NCI-H524 treated with DMSO at 0.1 percent for 48 hours (cell line): ENCODE measurements at places on chromosomes 1 and 21.
A peak's percentile ranks its signal among the peaks of the same experiment; 100 is the strongest.

DNA sequence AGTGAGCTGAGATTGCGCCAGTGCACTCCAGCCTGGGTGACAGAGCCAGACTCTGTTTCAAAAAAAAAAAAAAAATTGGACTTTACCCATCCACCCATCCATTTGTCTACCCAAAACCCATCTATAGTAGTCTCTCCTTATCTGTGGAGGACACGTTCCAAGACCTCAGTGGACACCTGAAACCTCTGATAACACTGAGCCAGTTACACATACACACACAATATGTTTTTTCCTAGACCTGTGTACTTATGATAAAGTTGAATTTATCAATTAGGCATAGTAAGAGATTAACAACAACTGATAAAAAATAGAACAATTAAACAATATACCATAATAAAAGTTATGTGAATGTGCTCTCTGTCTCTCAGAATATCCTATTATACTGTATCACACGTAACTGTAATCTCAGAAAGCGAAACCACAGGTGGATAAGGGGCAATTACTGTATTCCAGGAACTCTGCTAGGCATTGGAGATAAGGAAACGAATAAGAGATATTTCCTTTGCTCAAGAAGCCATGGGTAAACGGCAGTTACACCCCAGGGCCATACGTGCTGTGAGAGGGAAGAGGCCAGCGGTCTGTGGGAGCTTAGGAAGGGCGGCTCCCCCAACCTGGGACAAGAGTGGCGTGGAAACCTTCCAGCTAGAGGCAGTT is 84.2 kb upstream of the DISP3 start:
- DNase-seq, result no peak

GRCh38 chr21:43834146-43834905 is 30.7 kb upstream of the AGPAT3 start:
- DNase-seq, result no peak

DNA sequence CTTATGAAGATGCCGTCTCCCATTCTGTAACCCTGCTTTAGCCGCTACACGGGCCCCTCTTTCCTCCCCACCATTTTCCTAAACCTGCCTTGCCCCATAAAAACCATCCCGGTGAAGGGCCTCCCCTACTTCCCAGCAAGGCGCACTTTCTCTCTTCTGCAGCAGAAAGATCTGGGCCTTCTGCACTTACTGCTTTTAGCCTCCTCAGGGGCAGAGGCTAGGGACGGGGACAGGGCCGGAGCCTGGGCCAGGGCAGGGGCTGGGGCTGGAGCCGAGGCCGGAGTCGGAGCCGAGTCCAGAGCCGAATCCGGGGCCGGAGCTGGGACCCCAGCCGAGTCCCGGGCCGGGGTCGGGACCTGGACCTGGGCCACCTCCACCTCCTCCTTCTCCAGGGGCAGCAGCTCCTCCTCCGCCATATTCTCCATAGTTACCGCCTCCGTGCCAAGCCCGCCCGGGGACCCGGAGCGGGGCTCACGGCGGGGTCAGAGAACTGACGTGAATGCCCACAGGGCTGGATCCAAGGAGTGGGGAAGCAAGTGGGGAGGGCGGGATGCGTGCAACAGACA is 382 bp downstream of the TRMT1L start:
- DNase-seq, result no peak

GRCh38 chr1:207925210-207925609 is 14.3 kb upstream of the CD34 start:
- peak; percentile 30 for DNase-seq

DNA sequence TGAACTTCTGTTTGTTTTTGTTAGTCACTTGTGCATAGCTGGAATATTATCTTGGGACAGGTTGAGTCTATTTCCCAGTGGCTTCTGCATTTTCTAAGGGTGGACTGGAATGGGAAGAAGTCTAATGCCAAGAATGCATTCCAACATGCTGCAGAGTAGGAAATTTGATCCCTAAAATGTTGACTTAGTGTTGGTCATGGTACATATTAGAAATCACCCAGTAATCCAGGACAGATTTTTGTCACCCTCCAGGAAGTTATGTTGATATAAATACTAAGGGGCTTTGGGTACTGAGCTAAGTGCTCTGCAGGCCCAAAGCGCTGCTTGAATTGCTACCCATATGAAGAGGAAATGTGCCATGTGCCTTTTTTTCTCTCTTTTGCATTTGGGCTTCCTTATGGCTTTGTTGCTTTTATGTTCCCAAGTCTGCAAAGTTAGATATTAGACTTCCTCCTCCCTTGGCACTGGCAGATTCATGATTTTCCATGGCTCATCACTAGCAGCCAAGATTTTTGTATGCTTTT is 10.0 kb downstream of the ARID1A start:
- DNase-seq, result no peak

DNA sequence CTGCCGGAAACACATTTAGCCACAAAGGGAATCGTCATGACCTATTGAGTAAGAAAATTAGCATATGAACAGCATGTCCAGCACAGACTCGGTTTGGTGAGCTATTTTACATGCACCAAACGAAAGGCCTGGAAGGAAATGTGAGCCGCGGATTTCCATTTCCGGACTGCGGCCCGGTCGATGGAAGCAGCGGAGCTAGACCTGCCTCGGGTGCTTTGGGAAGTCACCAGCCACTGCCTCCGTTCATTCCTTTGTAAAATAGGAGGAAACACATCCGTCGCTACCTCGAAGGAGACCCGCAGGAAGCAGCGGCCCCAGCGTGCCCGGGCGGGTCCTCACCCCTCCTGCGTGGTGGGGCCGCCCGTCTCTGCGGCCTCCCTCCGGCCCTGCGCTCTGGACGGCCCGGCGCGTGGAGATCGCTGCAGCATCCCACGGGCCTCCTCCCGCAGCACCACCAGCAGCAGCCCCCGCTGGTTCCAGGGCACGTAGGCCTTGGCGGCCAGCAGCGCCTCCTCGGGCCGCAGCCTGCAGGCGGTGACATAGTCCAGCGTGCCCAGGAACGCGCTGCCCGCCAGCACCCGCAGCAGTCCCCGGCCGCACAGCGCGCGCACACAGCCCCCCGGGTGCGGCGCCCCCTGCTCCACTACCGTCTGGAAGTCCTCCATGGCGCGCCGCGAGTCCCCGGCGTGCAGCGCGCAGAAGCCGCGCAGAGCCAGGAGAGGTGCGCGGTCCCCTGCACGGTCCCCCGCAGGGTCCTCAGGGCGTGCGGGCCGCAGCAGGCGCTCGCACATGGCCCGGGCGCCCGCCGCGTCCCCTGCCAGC is 12.1 kb downstream of the TTC34 start:
- DNase-seq, result no peak

- DNase-seq, result no peak
Measured at GRCh38 chr1:107459204-107459904, 318.5 kb downstream of the NTNG1 start.

DNA sequence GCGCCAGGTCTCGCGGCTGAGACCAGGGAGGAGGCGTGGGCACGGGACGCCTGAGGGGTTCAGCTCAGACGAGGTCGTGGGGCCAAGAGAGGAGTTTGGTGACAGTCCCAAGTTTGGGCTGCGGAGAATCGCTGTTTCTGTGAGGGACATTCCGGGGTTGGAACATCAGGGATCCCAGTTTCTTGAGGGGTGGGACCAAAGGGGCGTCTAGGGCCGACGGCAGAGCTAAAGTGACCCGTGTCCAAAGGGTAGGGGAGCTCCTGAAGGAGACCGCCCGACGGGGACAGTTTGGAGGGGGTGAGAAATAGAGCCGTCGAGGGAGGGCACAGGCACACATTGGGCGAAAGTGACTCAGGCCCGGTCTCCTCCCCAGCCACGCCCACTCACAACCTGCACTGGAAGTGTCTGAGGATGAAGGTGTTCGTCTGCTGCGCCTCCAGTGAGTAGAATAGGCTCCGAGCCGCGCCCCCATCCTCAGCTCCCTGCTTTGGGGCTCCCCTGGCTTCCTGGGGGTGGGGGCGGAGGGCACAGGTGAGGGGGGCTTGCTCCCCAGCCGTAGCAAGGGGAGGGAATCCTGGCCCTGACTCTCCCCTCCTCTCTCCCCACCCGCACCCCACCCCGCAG is 7.0 kb downstream of the EFNA3 start:
- DNase-seq, result no peak

- no peak for DNase-seq
Measured at GRCh38 chr21:36377391-36377842, 7.8 kb upstream of the CHAF1B start.

- no peak for DNase-seq
Measured at GRCh38 chr1:235898126-235898525, 31.4 kb upstream of the LYST start.

DNA sequence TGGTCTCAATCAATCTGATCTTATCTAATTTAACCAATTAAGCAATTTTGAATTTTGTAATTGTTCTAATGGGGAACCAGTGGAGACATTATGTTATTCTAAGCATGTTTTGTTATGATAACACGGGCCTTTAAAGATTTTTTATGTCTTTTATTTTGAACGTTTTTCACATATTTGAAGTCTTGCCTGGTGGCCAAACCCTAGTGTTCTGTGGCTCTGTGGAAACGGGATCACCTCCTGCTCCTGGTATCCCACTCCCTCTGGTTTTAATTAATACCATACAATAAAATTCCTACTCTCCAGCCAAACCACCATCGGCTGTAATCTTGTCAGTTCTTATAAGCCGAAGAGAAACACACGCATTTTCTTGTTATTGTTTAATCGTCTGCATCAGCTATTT is 22.9 kb upstream of the LMO4 start:
- DNase-seq, result no peak

GRCh38 chr21:30676737-30677136 is 34.1 kb downstream of the KRTAP20-3 start:
- DNase-seq, result no peak

- DNase-seq, result no peak
Measured at GRCh38 chr1:11529763-11530730, 51.1 kb downstream of the DISP3 start.

DNA sequence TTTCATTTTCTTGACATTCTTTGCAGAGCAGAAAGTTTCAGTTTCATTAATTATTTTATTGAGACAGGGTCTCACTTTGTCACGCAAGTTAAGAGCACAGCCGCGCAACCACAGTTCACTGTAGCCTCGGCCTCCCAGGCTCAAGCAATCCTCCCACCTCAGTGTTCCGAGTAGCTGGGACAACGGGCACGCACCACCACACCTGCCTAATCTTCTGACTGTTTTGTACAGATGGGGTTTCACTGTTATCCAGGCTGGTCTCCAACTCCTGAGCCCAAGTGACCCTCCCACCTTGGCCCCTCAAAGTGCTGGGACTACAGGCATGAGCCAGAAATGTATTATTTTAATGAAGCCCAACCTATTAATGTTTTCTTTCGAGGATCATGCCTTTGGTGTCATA is 3.0 kb upstream of the SPATC1L start:
- no peak for DNase-seq
